ENCODE measurements at places on chromosomes 3 and 15.

DNA sequence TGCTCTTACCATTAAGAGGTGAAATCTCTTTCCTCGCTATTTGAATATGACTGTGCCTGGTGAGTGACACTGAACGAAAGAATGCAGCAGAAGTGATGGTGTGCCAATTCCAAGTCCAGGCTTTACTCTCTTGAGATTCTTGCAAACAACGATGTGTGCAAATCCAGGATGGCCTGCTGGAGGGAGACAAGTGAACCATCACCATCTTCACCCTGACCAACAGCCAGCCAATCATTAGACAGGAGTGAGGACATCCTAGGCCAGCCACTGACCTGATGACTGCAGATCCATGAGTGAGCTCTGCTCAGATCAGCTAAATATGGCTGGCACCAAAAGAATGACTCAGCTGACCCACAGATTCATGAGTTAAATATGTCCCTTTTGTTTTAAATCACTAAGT, 878.0 kb downstream of the PDCD6IP start:
- DNase-seq = no peak

GRCh38 chr3:25973122-25973521, 183.2 kb downstream of the OXSM start:
- no peak for DNase-seq

GRCh38 chr3:14431452-14431916, 29.1 kb downstream of the SLC6A6 start:
- DNase-seq = no peak

DNA sequence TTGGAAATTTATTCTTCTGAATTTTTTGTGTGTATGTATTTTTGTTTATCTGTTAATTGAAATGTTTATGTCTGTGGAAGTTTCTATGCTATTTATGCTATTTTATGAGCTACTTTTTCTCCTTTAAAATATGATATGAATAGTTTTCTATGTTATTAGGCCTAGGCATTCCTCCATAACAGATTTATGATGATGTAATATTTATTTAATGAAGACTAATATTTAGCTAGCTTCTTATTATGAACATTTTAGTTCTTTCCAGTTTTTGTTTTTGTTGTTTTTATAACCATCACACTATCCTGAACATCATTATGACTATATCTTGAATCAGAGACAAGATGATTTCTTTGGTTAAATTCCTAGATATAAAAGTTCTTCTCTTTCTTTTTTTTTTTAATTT, 70.7 kb downstream of the P2RY1 start:
- no peak for DNase-seq

DNA sequence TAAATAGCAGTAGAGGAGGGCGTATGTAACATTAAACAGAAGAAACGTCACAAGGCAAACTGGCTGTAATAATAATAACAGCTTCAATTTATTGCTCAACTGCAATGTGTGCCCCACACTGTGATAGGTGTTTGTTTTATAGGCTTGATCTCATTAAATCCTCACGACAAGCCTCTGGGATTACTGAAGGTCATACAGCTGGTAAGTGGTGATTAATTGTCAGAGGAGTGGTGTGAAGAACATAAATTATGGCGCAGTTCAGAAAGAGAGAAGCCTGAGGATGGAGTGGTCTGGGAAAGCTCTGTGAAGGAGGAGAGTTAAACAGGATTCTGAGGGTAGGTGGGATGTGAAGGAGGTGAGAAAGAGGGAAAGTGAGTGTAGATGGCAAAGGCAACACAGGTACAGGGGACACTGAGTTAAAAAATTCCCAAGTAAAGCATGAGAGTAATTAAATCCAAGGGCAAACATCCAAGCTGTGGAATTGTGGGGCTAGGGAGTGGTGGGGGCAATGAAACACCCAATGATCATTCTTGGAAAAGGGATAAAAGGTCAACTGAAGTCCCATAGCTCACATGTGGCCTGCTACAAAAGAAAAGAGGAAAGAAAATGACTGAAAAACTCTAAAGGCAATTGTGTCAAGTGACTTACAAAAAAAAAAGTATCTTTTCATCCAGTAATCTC, 16.5 kb upstream of the GLCE start:
- DNase-seq = no peak

DNA sequence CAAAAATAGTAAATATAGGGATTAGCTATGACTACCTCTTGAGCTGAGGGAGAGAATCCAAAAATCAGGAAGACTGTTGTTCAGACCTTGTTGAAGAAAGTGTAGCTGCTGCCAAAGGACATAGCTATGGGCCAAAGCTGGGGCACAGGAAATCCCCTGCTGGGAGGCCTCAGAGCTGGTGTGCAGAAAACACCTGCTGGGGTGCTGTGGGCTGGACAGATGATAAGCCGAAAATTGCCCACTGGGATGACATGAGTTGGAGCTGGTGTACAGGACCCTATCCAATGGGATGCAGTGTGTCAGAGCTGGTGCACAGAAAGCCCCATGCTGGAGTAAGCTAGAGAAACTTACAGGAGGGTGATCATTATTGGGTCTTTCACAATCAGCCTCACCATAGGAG, 121.9 kb downstream of the NEO1 start:
- DNase-seq = no peak

- no peak for DNase-seq
Measured at GRCh38 chr3:149271669-149272068, 50.0 kb upstream of the CP start.

- DNase-seq = no peak
Measured at GRCh38 chr3:20071175-20071574, 30.9 kb downstream of the KAT2B start.
